ENCODE measurements at places on chromosomes 3 and 15.
A peak's percentile ranks its signal among the peaks of the same experiment; 100 is the strongest.

DNA sequence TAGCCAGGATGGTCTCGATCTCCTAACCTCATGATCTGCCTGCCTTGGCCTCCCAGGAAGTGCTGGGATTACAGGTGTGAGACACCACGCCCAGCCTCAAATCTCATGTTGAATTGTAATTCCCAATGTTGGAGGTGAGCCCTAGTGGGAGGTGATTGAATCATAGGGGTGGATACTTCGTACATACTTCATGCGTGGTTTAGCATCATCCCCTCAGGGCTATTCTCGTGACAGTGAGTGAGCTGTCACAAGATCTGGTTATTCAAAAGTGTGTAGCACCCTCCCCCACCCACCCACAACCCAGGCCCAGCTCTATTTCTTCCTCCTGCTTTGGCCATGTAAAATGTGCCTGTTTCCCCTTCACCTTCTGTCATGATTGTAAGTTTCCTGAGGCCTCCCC is 236.9 kb upstream of the IL12A start:
- no peak for DNase-seq
- no peaks in the 10 kb centered on the region for H3K4me1 ChIP-seq
- no peak overlapping the region for H3K27ac ChIP-seq
- H3K27me3 ChIP-seq, result no peaks in the 10 kb centered on the region

DNA sequence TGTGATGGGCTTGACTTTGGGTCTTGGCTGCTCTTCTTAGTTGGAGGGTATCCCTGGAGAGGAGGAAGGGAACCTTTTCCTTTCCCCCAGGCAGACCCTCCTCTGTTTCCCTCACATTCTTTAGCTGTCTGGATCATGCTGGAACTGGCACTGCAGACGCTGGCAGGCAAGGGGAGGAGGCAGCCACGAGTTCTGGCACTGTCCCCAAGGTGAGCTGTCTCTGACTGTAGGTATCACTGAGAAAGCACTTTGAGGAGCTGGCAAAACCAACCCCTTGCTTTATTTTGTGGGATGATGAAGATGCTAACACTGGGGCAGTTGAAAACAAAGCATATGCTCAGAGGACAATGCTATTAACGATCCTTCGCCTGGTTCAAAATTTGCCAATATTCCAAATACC is 175.0 kb downstream of the SOX2 start:
- no peak for DNase-seq
- H3K4me3 ChIP-seq, result no peak overlapping the region
- H3K36me3 ChIP-seq, result no peaks in the 10 kb centered on the region
- H3K27ac ChIP-seq, result no peak overlapping the region
- H3K27me3 ChIP-seq, result no peaks in the 10 kb centered on the region
- H3K4me1 ChIP-seq, result no peaks in the 10 kb centered on the region

- H3K36me3 ChIP-seq, result no peaks in the 10 kb centered on the region
- peaks cover 22% of the 10 kb centered on the region for H3K4me1 ChIP-seq
- H3K4me3 ChIP-seq, result no peak overlapping the region
- H3K27ac ChIP-seq, result no peak overlapping the region
- DNase-seq, result no peak
- H3K27me3 ChIP-seq, result no peaks in the 10 kb centered on the region
Observed at GRCh38 chr3:119636249-119636648, 24.1 kb downstream of the POPDC2 start.

DNA sequence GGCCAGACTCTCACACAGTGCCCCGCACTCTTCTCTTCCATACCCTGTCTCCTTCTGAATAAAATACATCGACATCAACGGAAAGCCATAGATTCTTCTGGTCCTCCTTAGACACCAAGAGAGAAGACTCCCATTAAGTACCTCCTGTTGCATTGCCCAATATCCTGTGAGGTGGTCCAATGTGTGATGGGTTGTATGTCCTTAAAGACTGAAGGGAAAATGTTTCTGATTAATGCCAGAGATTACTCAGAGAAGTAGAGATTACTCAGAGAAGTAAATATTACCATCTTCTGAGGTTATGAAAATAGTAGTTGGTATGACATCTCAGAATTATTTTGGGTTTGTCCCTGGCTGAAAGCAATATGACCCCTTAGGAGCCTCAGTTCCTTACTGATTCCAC is 60.8 kb upstream of the GALNT15 start:
- no peak overlapping the region for H3K4me3 ChIP-seq
- no peak for DNase-seq
- no peaks in the 10 kb centered on the region for H3K36me3 ChIP-seq
- H3K27ac ChIP-seq, result peak overlapping the region; percentile 66

- H3K4me1 ChIP-seq, result peaks cover 90% of the 10 kb centered on the region
- H3K27me3 ChIP-seq, result no peaks in the 10 kb centered on the region
- H3K36me3 ChIP-seq, result no peaks in the 10 kb centered on the region
- H3K4me3 ChIP-seq, result peak overlapping the region; percentile 47
Observed at GRCh38 chr3:152299249-152299976, 30.7 kb downstream of the MBNL1 start.

DNA sequence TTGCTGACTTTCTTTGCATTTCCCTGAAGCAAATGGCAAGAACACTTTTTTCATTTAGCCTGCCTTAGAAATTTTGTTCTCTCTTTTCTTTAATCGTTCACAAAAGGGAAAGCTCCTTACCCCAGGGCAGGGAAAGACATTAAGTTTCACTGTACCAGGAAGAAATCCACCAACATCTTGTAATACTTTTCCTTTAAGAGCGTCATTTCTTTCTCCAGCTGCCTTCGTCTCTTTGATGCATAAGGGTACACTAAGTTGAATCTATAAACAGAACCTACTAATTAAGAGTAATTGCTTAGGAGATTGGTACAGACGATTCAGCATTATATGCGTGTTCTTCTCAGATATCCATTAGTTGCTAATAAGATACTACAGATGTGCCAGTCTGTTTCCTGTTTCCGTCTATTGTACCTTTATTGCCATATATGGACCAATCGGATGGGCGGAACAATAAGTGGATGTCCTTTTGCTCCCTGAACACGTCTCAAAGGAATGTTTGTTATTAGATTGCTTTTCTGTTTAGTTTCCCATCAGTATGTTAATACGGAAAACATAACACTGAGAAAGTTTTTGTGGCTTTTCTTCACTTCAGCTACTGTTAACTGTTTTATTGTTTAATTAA is 276.7 kb upstream of the RARB start:
- no peak for DNase-seq
- H3K4me1 ChIP-seq, result peaks cover 6% of the 10 kb centered on the region
- no peak overlapping the region for H3K27ac ChIP-seq

DNA sequence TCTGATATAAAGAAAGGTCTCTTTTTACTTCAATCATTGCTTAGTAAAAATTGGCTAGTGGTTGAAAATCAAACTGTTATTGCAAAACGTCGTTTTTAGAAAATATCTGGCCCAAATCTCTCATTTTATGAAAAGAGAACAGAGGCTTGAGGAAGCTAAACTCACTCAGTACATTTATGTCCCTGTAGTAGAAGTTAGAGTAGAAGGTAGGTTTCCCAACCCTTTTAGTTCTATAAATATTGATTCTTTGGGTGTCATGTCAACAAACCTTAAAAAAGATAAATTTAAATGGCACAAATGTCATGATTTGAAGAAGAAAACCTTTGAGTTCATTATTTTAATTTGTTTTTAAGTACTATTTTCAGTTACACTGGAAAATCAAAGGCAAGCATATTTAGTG is 722.3 kb upstream of the NECTIN3 start:
- no peak overlapping the region for H3K4me3 ChIP-seq
- no peaks in the 10 kb centered on the region for H3K4me1 ChIP-seq
- DNase-seq, result no peak

DNA sequence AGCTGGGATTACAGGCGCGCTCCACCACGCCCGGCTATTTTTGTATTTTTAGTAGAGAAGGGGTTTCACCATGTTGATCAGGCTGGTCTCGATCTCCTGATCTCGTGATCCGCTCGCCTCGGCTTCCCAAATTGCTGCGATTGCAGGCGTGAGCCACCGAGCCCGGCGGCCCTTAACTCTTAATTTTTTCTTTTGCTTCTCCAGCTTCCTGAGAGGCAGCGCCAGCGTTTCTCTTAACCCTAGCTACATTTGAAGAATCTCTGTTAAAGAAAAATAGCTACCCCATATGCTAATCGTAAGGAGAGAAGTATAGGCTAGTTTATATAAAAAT is 465 bp upstream of the GK5 start:
- peak overlapping the region; percentile 74 for H3K4me3 ChIP-seq
- peak overlapping the region; percentile 92 for H3K27ac ChIP-seq
- no peaks in the 10 kb centered on the region for H3K36me3 ChIP-seq
- H3K27me3 ChIP-seq, result no peaks in the 10 kb centered on the region
- no peak for DNase-seq
- H3K4me1 ChIP-seq, result peaks cover 23% of the 10 kb centered on the region

- H3K4me1 ChIP-seq, result peaks cover 37% of the 10 kb centered on the region
- no peak for DNase-seq
- peak overlapping the region; percentile 70 for H3K4me3 ChIP-seq
Observed at GRCh38 chr3:52246728-52247408, 1.3 kb downstream of the PPM1M start.

GRCh38 chr3:2948882-2949281 is 161.3 kb downstream of the IL5RA start:
- H3K27me3 ChIP-seq, result no peaks in the 10 kb centered on the region
- H3K4me3 ChIP-seq, result no peak overlapping the region

- no peak for DNase-seq
- no peak overlapping the region for H3K27ac ChIP-seq
- H3K4me1 ChIP-seq, result peaks cover 57% of the 10 kb centered on the region
- H3K27me3 ChIP-seq, result no peaks in the 10 kb centered on the region
- no peak overlapping the region for H3K4me3 ChIP-seq
- H3K36me3 ChIP-seq, result no peaks in the 10 kb centered on the region
Observed at GRCh38 chr3:177150970-177151627, 46.2 kb downstream of the TBL1XR1 start.

Data from vagina (tissue), 2 donors.